ENCODE measurements at places on chromosomes 13 and 19.

GRCh38 chr19:38211151-38211591, 12.9 kb downstream of the DPF1 start:
- DNase-seq, result no peak

- peak; percentile 40 for DNase-seq
Observed at GRCh38 chr19:52270266-52270885, 989 bp downstream of the ZNF766 start.

GRCh38 chr19:31348481-31349159, 616 bp downstream of the TSHZ3 start:
- peak; percentile 51 for DNase-seq

- DNase-seq, result peak; percentile 79
Observed at GRCh38 chr13:44932850-44933251, 56.4 kb downstream of the NUFIP1 start.

- no peak for DNase-seq
Observed at GRCh38 chr19:35524181-35524837, 3.8 kb downstream of the SBSN start.

DNA sequence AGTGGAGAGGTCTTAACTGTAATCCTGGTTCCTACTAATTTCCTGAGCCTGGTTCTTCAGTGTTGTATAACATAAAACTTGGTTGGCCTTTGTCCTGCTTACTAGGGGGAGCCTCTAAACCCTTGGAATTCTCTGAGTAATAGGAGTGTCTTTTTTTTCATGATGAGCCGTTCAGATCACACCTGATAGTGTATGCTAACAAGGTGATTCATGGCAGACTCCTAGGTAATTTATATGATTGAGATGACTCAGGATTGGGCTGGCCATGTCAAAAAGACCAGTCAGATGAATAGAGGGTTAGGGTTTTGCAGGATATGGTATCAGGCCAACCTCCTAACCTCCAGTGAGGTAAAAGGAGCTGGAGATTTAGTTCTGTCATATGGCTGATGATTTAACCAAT, 135.8 kb upstream of the KLF12 start:
- DNase-seq, result no peak

- DNase-seq, result no peak
Observed at GRCh38 chr19:43639519-43640423, at the start of gene CADM4. CADM4 (minus strand) TSS chr19:43639850; CDS start chr19:43639790, 60 bp downstream.

- peak; percentile 60 for DNase-seq
Observed at GRCh38 chr13:20901668-20902437, 693 bp downstream of the XPO4 start.

DNA sequence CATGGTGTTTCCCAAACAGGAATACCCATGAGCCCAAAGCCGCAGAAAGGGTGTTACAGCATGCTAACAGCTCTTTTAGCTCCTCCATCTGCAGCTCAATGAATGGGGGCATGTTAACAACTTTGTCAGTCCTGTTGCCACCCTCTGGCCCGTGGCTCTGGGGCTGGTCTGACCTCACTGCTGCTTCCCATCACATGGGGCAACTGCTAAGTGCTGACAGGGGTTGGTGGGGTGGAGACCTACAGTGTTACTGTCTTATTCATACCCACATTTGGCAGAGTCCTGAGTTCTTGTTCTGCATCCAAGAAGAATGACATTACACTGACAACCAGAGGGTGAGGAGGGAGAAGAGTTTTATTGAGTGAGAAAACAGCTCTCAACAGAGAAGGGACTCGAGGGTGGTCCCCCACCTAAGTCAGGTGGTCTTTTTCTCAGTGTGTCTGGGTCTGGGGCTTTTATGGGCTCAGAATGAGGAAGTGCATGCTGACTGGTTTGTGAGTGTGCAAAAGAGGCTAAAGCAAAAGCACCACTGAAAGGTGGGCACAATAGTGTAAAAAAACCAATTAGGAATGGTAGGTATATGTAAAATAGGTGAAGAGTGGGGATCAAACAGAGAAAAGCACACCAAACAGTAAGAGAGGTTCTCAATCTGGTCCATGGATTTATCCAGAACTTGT, 1952.0 kb upstream of the PCDH20 start:
- DNase-seq, result no peak

GRCh38 chr19:51686171-51686570, 7.0 kb upstream of the SPACA6 start:
- DNase-seq, result no peak

GRCh38 chr13:111577208-111577828, 256.9 kb downstream of the TEX29 start:
- no peak for DNase-seq

DNA sequence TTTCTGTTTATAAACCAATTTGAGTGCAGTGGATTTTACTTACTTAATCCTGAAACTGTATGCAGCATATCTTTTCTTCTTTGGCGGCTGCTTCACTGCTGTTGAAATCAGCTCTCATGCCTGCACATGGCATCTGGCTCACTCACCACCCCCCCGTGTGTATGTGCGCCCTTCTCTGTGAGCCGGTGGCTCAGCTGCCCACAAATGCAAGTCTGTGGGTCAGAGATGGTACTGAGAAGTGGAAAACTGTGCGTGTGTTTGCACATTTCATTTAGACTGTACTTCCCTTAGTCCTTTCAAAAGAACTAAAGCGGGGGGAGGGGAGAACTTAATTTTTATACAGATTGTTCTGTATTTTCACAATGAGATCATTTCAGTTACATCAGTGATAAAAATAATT, 307.6 kb downstream of the SHISA2 start:
- no peak for DNase-seq

GRCh38 chr19:6271721-6272410, 7.9 kb downstream of the MLLT1 start:
- peak; percentile 69 for DNase-seq

Data from iris pigment epithelial cell (primary cell).